ENCODE measurements at places on chromosomes 5 and 9.

DNA sequence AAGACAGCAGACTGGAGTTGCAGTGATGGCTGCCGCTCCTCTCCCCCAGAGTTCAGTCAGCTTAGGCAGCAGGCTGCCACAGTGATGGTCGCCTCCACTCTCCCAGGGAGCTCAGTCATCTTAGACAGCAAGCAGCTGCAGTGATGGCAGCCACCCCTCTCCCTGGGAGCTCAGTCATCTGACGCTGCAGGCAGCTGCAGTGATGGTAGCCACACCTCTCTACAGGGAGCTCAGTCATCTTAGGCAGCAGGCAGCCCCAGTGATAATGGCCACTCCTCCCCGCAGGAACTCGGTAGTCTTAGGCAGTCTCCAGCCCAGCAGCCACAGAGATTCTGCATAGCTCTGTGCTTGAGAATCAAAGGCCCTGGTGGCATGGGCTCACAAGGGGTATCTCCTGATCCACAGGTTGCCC is 582.7 kb downstream of the DTWD2 start:
- no peak for DNase-seq

DNA sequence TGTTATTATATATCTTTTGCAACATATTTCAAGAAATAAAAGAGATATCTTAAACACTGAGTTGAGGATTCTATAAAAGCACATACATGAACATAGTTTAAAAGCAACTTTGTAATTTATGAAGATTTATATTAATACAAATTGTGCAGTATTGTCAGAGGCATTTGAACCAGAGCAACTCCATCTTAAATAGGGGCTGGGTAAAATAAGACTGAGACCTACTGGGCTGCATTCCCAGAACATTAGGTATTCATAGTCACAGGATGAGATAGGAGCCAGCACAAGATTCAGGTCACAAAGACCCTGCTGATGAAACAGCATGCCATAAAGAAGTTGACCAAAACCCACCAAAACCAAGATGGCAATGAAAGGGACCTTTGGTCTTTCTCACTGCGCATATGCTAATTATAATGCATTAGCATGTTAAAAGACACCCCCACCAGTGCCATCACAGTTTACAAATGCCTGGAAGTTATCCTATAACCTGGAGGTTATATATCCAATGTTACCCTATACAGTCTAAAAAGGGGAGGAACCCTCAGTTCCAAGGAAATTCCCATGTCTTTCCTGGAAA is 320.2 kb downstream of the FAM170A start:
- no peak for DNase-seq

- DNase-seq, result no peak
These were observed 116.1 kb downstream of the DCP2 start for GRCh38 chr5:113092683-113093082.

GRCh38 chr5:62671479-62671878 is 92.9 kb downstream of the LRRC70 start:
- DNase-seq, result no peak

DNA sequence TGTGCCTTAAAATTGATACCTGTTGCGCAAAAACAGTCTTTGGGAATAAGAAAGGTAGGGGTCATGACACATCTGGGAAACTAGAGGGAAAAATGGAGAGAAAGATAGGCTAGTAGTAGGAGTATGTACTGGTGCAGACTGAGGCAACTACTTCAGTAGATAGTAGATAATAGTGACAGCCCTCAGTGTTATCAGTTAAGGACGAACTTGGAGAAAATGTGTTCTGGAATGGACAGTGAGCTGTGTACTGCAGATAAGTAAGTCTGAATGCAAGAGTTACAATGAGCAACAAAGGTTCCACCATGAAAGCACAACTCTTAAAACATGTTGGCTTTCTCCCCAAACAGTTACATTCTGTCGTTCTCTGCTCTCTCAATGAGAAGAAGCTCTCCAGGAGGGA is 6.5 kb upstream of the INSL6 start:
- no peak for DNase-seq

GRCh38 chr9:16625811-16626210 is 244.7 kb downstream of the BNC2 start:
- no peak for DNase-seq

GRCh38 chr9:133693703-133694529 is 44.2 kb downstream of the SARDH start:
- DNase-seq, result no peak

GRCh38 chr5:137344723-137345322 is 154.3 kb downstream of the SPOCK1 start:
- no peak for DNase-seq

DNA sequence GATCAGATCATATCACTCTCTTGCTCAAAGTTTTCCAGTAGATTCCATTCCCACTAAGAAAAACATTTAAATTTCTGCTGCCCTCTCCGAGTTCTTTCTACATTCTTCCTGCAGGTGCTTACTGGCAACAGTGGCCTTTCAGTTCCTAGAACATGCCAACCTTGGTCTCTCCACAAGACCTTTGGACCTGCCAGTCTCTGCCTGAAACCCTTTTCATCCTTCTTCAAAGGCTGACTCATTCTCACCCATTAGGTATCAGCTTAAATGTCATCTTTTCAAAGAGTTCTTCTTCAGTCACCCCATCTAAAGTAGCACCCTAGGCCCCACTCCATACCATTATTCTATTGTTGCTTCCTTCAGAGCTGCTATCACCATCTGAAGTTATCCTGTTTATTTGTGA is 21.8 kb downstream of the PPIC start:
- DNase-seq, result no peak

DNA sequence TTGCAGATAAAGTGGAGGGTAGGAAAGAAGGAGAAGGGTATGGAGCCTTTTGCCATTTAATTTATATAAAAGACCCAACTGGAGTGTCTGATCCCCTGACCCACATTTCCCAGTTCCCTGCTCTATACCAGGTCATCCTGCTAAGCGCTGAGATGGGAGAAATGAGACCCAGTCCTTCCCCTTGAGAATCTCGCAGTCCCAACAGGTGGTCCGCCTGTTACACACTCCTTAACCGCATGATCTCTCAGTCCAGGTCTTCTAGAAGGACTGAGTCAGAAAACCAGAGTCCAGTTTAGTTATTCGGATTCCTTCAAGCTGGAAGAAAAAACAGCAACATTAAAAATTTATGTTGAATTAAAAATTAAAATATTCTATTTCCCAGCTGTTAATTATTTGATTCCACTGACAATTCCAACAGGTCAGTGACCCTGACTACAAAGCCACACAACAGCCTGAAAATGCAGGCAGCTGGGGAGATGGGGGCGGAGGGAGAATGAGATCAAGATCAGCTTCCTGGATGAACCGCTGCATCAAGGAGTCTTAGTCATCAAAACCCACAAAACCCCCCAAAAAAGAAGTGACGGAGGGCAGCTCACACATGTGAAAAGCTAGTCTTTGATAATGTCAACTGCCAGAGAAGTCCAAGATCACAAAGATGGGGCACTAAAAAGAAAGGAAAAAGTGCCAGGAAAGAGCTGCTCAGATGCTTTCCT is 44.0 kb downstream of the GGTA1 start:
- DNase-seq, result no peak

DNA sequence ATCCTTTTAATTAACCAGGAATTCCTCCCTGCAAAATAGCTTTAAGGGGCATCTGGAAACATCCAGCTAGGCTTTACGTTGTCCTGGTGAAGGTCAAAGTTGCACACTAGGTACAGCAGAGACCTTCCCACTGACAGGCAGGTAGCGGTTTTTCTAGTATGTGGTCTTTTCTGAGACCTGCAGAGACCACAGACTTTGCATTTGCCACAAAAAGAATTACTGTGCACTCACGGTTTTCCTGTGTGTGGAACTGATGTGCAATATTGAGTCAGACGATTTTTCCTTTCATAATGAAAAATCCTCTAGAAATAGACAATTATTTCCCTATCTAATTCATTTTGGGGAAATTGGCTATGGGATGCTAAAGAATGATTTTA is 417.0 kb upstream of the ADAMTSL1 start:
- no peak for DNase-seq

- DNase-seq, result no peak
These were observed 32.1 kb upstream of the ANKRD18A start for GRCh38 chr9:38652486-38652885.

GRCh38 chr9:1047591-1048230 is 2.4 kb upstream of the DMRT2 start:
- DNase-seq, result no peak

- DNase-seq, result no peak
These were observed 4.0 kb downstream of the HDAC3 start for GRCh38 chr5:141632650-141633049.

GRCh38 chr5:61631438-61631941 is 299.4 kb downstream of the ZSWIM6 start:
- DNase-seq, result no peak

- no peak for DNase-seq
These were observed 402.7 kb upstream of the TNC start for GRCh38 chr9:115520646-115521045.

GRCh38 chr9:102986425-102986824 is 8.7 kb upstream of the CYLC2 start:
- DNase-seq, result no peak

- no peak for DNase-seq
These were observed 378.3 kb downstream of the KIAA0825 start for GRCh38 chr5:94240134-94240533.

DNA sequence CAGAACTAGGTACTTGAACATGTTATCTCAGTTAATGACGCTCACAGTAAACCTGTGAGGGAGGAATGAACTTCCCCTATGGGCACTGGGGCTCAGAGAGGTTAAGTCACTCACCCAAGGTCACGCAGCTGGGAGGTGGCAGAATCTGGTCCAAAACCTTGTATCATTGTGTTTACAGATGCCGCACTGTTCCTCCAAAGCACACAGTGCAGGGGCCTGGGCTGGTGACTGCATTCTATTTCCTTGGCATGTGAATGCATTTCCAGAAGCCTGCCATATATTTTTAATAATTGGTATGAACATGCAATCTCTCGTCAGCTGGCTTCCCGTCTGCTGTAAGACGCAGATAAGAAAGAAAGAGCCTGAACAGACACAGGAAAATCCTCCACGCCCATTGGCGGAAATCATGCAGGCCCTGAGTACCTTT is 77.0 kb upstream of the TBC1D2 start:
- DNase-seq, result no peak

DNA sequence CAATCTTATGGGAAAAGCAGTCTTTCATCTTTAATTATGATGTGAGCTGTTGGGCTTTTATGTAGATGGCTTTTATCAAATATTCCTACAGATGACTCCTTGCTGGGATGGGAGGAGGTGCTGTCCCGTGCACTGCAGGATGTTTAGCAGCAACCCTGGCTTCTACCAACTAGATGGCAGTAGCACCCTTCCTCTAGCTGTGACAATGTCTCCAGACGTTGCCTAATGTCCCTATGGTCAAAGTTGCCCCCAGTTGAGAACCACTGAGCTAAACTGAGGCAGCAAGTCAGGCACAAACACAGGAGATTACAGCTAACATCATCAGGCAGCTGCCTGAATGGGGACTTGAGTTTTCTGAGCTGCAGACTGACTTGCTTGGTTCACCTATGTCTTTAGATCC is 401.9 kb upstream of the PDE4D start:
- DNase-seq, result no peak

GRCh38 chr9:136996361-136997292 is at the start of gene CLIC3:
Gene CLIC3, minus strand, starts transcription at chr9:136996568. Its CDS starts 25 bp downstream, at chr9:136996543.
- DNase-seq, result no peak

DNA sequence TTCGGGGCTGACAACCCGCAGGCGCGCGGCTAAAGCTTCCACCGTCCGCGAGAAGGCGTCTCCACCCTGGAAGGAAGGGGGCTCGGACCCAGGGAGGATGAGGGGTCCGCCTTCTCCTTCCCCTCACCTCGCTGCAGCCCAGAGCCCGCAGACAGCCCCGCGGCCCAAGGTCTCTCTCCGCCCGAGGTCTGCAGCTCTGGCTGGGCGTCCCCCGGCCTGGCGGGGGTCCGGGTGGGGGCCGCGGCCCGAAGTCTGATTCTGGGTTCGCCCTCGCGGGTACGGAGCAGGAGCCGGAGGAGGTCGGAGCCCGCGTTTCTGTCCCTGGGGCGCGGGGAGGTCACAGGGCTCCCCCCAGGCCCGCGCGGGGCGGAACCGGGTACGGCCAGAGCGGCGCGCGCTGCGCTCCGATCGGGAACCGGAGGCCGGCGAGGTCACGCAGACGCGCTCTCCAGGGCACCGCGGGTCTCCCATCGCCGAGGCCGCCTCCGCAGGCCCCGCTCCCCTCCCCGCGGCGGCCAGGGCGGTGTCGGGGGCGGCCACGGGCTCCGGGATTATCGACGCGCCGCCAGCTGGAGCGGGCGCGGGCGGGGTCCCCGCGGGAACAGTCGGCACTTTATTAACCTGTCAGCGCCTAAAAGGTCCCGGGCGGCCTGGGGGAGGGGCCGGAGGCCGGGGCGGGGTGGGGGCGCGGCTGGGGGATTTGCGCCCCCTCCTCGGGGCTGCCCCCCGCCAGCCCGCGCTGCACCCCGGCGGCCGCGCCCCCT is 11.6 kb downstream of the LHX3 start:
- DNase-seq, result no peak

GRCh38 chr5:109256486-109256885 is 153.3 kb downstream of the PJA2 start:
- no peak for DNase-seq

DNA sequence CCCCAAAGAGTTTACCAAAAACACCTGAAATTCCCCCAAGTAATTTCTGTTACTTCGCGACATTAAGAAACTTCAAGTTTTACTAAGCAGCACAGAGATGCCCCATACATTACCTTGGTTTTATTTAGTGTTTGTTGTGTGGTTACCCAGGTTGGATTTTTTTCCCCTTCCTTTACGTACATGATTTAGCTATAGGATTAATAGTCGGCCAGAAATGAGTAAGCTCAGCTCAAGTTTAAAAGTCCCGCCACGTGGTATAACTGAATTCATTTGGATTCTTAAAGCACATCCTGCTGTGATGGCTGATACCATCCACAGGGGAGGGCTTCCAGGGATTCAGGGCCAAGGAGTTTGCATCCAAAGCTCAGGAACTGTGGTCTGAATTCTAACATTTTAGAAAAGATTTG is 75.9 kb downstream of the DAP start:
- no peak for DNase-seq

DNA sequence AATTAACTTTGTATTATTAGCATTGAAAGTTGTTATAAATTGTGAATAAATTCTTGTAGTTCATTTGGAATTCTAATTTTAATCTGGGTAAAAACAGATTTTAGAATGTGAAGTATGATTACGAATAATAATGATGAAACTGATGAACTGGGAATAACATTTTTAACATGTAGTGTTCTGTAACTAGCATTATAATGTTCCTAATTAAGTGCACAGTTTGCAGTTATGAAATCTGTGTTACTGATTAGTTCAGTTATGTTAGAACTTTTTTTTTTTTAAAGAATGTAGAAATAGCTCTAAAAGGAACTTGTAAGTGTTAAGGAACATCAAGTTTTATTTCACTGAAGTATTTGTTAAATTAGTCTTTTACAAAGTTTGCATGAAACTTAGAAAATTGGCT is 48.9 kb upstream of the EIF4EBP3 start:
- DNase-seq, result no peak

Data from GM18507 (cell line).